ENCODE measurements at places on chromosomes 7 and 10. TPM values are rescaled to one million over a fixed set of nuclear protein-coding genes. Genes with fewer than 3 reads are reported as not detected.
A peak's percentile ranks its signal among the peaks of the same experiment; 100 is the strongest.

- no peak for DNase-seq
These were observed 220.4 kb downstream of the HDAC9 start for GRCh38 chr7:18715988-18716387.

DNA sequence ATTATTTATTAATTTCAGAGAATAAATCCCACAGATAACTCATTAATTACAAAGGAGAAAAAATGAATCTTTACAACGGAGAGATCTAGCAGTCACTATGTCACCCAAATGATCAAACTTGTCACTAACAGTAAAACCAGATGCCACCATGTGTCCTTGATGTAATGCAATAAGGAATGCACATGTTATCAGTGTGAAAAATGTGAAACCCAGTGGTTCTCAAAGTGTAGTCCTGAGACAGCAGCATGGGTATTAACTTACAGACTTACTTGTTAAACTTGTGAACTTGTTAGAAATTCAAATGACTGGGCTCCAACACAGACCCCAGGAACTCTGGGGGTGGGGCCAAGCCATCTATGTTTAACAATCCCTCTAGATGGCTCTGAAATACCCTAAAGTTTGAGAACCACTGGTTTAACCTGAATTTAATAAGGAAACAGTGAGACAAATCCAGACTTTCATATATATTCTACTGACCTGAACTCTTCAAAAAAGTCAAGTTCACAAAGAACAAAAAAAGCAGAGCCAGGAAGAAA is 77.4 kb downstream of the RNLS start:
- DNase-seq, result no peak

DNA sequence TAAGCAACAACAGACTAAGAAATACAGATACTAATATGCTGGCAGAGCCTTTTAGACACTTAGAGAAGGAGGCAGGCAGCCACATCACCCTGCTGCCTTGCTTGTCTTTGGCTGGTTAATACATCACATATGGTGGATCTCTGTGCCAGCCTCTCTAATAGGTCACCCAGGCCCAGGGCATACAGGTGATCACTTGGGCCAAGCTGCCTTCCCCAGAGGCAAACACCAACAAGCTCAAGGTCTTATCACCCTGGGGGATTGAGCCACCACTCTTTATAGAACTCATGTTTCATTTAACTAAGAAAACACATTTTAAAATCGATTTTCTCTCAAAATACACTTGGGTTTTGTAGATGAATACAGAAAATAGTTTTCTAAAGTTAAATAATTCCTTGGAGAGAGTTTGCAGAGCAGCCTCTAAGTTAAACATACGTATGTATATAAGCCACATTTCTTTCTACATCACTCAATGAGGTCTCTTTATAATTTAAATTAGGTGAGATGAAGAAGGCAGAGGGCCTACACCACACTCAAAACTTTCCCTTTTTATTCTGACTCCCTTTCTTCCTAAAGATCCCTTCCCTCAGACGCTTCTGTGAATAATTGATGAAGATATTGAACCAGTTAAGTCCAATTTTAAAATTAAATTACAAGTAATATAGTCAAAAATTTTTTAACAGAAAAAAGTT is 556.8 kb upstream of the GHITM start:
- DNase-seq, result no peak

- DNase-seq, result peak; percentile 70
These were observed 167.4 kb upstream of the SH2B2 start for GRCh38 chr7:102119213-102119651.

- DNase-seq, result peak; percentile 58
These were observed 348.7 kb upstream of the SEMA3C start for GRCh38 chr7:81267508-81267907.

- DNase-seq, result peak; percentile 90
These were observed 14.6 kb upstream of the FKBP9 start for GRCh38 chr7:32942415-32943251.

- DNase-seq, result peak; percentile 23
These were observed 471.0 kb downstream of the GFRA1 start for GRCh38 chr10:115801992-115802391.

- DNase-seq, result peak; percentile 68
These were observed at the start of gene LANCL2 for GRCh38 chr7:55365205-55365674. LANCL2 (plus strand) TSS chr7:55365337; CDS start chr7:55366026, 689 bp downstream.

GRCh38 chr10:122062831-122063674 is 74.1 kb downstream of the TACC2 start:
- DNase-seq, result peak; percentile 97

- DNase-seq, result no peak
These were observed 1076.4 kb upstream of the GHITM start for GRCh38 chr10:83062871-83063270.

- DNase-seq, result peak; percentile 75
These were observed 352.0 kb downstream of the PCLO start for GRCh38 chr7:82810558-82811259.

- no peak for DNase-seq
These were observed 18.5 kb downstream of the ASZ1 start for GRCh38 chr7:117408831-117409230.

The CTAGE6 gene
- polyA plus RNA-seq, result 0.10 TPM

The ATOH7 gene
- not detected for polyA plus RNA-seq

The GTF2IRD1 gene
- polyA plus RNA-seq, result 40.0 TPM

The STAMBPL1 gene
- polyA plus RNA-seq, result 6.3 TPM

The NEURL1 gene
- 19.3 TPM for polyA plus RNA-seq

Data from muscle of leg (tissue), 16 donors.